Activated CD4-positive, alpha-beta T cell treated with anti-CD3 and anti-CD28 coated beads, Interleukin-2, amount 50 U/mL, for 1 hour (primary cell): ENCODE measurements at places on chromosomes 4 and X.
A peak's percentile ranks its signal among the peaks of the same experiment; 100 is the strongest.

DNA sequence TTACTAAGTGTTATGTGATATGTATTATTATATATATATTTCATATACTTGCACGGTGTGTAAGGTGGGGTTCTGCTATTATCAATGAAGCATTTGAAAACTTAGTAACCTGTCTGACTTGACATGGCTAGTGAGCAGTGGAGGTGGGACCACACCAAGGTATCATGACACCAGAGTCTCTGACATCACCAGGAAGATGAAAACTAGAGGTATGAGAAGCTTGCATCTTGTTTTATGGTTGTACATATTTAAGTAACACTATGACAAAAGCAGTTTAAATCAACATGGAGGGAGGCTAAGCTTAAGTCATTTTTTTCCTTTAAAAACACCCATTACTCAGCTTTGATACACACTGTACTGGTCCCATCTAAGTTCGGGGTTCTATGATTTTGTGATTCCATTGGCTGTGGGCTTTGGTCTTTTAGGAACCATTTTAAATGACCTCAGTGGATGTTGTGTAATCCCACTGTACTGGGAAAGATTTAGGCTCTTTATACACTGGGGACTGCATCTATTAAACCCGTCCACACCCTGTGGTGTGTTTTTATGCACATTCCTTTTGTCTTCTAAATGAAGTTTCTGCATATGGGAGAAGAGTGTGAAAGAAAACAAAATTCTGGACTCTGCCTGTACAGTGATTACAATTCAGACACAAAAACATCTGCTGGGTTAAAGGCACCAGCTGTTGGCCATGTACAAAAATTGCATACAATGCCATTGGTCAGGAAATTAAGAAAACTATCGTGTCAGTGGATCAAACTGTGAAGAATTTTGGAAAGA is 570.6 kb downstream of the SPRY1 start:
- no peak for DNase-seq

DNA sequence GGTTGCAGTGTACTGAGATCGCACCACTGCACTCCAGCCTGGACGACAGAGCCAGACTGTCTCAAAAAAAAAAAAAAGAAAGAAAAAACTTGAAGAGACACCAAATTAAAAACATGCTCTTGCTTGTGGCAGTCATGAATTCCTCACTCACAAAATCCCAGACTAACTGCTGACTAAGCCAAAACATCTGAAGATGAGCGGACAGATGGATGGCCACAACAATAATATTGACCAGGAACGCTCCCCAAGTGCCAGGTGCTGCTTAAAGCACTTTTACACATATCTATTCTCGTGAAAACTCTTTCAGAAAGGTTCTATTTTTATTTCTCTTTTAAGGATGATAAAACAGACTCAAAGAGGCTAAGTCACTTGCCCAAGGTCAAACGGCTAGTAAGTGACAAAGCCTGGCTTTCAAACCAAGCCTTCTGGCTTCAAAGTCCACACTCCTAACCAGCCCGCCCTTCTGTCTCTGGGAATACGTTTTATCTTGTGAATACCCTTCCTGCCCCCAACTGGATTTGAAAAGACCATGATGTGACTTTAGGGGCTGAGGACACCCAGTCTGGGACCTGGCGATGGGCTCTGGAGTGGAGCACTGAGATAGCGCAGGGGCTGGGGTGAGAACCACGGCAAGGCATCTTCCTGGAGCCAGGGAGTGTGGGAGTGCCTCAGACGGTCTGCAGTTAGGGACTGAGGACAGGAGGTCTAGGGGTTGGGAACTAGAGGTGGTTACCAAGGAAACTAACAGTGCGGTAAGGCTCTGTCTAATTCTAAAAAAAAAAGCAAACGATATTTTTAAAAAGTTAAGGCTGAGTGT is 9.5 kb upstream of the CXCR3 start:
- DNase-seq = no peak

GRCh38 chr4:15765910-15766697 is 12.0 kb upstream of the CD38 start:
- DNase-seq = peak; percentile 21

- no peak for DNase-seq
Observed at GRCh38 chr4:117900832-117901231, 133.5 kb upstream of the NDST3 start.
